ENCODE measurements at places on chromosomes 3 and 15.
A peak's percentile ranks its signal among the peaks of the same experiment; 100 is the strongest.

- no peak for DNase-seq
Observed at GRCh38 chr15:54345827-54346226, 367.6 kb downstream of the UNC13C start.

DNA sequence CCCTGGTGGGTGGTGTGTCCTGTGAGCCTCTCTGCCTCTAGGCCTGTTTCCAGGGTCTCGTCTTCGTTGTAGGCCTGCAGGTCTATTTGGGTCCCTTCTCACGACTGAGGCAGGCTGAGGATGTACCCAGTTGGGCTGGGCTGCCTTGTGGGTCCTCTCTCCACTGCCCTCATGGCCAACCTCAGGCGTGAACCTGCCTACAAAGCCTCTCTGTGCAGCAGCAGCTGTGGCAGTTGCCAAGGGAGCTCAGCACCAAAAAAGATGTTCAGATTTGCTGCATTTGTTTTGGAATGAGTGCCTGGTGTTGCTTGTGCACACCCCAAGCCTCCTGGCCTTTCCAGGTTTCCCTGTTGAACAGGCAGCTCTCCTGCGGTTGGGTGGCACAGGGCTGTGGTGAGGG lies 13.4 kb downstream of the KLF13 start:
- DNase-seq, result no peak

DNA sequence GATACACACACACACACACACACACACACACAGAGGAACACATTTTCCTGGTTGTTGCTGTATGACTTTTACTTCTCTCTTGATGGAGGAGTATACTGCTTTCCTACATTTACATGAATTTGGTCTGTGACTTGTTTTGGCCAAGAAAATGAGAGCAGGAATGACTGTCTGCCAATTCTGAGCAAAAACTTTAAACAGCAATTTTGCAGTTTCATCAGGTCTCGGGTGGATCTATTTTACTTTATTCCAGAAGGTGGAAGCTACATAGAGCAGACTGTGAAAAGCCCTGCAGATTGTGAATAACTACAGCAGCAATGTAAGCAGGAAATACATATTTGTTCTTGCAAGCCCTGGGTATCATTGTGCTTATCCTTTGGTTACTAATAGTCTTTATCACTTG lies 1350.0 kb upstream of the EPHA6 start:
- DNase-seq, result no peak

DNA sequence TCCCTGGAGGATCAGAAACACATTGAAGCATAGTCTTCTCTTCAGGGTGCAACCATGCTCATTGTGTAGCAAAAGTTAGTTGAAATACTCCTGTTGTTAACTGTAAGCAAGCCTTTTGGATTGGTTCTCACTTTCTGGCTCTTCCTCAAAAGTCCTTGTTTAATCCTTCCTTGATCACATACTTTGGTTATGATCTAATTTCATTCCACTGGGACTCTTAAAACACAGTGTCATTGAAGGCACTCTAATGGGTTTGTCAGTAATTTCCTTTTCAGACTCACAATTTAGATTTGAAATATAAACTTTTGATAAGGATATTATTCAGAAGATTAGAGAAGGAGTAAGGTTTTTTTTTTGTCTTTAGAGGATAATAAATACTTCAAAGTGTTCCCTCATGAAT lies 451.7 kb upstream of the SGO1 start:
- no peak for DNase-seq

GRCh38 chr3:107662586-107662985 lies 139.8 kb downstream of the BBX start:
- no peak for DNase-seq

DNA sequence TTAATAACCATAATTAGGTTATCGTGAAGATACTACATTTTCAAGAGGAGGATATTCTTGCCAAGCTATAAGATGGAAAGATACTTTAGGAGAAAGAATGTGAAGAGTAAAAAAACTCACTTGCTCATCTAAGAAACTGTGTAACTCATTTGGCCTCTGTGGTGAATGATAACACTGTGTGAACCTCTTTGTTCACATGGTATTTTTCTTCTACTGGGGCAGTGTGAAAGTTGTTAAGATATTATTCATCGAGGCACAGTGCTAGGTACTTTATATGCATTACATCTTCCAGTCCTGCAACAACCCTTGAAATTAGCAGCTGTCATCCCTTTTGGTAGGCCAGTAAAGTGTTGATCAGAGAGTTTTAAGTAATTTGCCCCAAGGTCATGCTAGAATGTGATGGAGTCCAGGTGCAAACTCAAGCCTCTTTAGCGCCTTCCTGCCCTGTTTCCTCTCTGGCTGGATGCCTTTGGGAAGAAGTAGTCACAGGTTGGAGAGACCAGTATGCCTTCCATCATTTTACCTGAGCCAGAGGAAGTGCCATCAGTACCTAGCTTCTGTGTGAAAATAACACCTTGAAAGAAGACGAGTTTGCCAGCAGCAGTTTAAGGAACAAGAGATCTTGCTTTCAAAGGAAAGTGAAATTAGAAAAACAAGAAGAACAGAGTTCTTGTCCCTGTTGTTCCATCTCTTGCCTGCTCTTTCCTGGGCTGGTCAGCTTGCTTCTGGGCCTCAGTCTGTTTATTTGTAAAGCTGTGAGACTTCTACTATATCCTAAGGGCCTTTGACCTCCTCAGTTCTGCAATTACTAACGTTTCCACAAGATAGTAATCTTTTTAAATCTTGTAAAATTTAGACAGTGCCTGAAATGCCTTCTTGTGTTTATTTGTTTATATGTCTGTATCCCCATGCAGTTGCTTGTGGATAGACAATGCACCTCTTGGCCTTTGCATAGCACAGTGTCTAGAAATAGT lies 179.3 kb downstream of the FNDC3B start:
- no peak for DNase-seq

DNA sequence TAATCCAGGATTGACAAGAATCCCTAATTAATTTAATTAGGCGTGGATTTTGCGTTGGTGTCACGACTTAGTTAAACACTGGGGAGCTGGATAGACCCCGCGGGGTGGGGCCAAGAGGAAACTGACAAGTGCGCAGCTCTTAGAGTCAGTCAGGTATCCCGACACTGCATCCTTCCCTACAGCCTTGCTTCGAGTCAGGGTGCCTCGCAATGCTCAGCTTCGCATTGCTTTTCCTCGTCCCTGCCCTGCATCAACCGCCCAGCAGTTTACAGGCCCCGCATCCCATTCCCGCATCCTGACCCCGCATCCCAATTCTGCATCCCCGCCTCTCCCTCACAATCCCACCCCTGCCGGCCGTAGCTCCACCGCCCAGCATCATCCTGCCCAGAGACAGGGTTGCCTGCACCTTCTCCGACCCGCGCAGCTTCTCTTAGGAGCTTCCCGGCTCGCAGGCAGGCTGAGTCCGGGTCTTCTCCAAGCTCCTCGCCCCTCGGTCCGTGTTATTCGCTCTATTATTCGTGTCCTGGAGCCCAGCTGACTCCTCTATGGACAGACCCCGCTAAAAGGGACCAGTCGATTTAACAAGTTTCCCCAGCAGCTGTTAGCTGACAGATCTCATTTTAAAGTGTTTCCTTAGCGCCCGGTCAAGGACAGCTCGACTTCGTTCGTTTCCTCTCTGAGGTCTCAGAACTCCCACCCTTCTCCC lies 699 bp upstream of the SHOX2 start:
- DNase-seq, result no peak

DNA sequence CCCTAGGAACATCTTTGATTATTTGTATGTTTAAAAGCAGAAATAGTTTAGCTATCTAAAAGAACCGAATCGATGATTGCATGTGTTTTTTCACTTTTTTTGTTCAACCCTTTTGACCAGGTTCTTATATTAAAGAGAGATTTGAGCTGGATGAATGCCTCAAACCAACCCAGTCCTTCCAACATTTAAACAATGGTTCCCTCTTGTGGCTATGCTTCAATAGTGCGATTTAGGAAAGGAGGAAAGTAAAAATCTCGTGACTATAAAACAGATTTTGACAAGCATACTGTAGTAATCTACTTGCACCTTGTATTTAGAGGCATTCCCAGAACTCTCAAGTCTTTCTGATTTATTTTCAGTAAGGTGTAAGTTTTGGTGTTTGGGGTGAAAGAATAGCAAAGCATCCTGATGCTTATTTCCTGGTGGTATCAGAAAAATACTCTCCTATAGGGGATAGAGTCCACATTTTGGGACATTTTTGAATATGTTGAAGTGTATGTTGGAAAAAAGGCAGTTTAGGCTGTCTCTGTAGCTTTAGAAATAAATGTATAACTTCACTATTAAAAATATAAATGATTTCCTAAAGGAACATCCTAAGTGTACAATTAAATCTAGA lies 159.6 kb upstream of the KCNH8 start:
- DNase-seq, result no peak

DNA sequence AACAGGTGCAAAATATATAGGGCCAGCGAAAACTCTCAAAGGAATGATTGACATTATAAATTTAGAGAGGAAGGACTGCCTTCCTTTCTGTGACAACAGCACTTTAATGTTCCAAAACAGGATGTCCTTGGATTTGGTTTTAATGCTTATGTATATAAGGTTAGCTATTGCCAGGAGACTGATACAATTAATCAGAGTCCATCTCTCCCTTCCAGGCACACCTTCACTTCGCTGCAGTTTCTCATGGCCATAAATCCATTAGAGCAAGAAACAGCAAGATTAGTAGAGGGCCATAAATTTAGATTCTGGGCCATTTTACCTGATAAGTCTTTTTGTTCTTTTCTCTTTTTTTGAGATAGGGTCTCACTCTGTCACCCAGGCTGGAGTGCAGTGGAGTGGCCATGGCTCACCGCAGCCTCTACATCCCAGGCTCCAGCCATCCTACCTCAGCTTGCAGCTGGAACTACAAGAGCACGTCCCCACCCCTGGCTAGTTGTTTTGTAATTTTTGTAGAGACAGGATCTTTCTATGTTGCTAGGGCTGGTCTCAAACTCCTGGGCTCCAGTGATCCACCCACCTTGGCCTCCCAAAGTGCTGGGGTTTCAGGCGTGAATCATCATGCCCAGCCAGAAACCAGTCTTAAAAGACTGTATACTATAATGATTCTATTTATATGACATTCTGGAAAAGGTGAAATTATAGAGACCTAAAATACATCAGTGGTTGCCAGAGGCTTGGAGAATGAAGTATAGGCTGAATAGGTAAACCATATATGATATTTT lies 15.7 kb upstream of the TFRC start:
- DNase-seq, result no peak

DNA sequence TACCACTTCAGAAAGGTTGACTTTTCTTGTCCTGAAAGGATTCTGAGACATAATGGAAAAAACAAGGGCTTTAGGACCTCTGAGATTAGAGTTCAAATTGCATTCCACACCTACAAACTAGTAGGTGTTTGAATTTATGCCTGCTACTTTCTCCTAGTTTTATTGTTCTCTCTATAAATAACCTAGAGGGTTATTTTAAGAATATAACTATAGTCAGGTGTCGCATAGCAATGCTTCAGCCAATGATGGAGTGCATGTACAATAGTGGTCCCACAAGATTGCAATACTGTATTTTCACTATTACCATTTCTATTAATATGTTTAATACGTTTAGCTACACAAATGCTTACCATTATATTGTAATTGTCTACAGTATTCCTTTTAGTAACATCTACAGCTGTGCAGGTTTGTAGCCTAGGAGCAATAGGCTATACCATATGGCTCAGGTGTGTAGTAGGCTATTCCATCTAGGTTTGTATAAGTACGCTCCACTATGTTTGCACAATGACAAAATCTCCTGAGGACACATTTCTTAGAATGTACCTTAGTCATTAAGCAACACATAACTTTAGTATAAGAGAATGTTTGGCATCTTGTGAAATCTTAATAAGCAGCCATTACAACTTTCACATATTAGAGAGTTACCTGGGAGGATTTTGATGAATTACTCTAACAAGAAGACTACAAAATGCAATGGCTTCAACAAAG lies 1352.5 kb downstream of the ZPLD1 start:
- no peak for DNase-seq

DNA sequence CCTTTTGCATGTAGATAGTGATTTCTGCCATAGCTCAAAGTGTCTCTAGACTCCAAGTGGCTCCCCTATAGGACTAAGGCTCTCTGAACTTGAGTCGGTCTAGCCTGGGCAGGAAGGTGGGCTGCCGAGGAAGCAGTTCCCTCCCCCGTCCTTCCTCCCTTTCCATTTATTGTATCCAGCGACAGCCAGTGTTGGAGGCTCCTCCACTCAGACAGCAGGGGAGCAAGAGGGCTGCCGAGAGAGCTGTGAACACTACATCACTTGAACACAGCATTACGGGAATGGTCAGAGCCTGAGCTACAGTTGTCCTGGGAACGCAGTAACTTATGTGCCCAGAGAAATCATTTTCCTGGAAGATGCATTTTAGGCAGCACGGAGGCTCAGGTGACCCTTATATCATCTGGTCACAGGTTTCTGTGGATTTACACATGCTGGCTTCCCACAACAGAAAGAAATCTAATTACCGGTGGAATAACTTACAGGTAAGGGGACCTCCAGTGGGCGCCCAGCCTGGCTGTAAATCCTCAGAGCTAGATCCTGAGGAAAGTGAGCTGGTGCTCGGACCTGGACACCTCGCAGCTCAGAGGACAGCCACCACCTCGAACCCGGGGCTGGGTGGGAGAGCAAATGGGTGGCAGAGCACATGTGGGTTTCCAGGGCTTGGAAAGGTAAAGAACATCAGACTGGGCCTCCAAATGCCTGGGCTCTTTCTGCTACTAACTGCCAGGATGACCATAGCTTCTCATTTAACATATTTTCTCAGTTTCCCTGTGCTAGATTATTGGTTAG lies 197.1 kb downstream of the UACA start:
- DNase-seq, result no peak

- no peak for DNase-seq
Observed at GRCh38 chr15:78997981-78998499, 53.2 kb upstream of the CTSH start.

GRCh38 chr3:173397161-173398110 lies at the start of gene NLGN1:
TSS of gene NLGN1 (plus strand) at chr3:173397744.
- DNase-seq, result peak; percentile 8

DNA sequence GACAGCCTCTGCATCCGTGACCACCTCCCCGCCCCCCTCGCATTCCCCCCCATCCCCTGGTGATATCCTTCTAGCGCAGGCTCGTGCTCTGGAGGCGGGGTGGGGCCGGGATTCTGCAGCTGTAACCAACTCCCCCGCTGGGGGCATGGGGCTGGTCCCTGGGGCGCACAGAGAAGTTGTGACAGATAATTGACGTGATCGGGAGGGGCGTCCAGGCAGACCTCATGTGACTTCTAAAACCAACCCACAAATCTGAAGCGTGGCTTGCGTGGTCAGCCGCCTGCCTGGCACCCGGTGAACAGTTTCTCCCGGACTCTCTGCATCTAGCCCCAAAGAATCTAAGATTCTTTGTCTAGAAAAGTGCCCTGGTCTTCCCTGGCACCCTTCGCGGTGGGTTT lies 100.6 kb upstream of the IGF1R start:
- DNase-seq, result no peak

- peak; percentile 69 for DNase-seq
Observed at GRCh38 chr3:32138545-32139104, 32.2 kb downstream of the GPD1L start.
